ENCODE measurements at places on chromosomes 11 and 22. TPM values are rescaled to one million over a fixed set of nuclear protein-coding genes. Genes with fewer than 3 reads are reported as not detected.

TNNT3 gene
- not detected for total RNA-seq

THY1 gene
- not detected for total RNA-seq

MOGAT2 gene
- total RNA-seq: not detected

TUT1 gene
- total RNA-seq: 20.6 TPM

UBQLN3 gene
- total RNA-seq: not detected

CCS gene
- 56.8 TPM for total RNA-seq

GRCh38 chr22:38267086-38267485, 5.7 kb downstream of the TMEM184B start:
- no peak for DNase-seq
- no peak overlapping the region for H3K4me3 ChIP-seq
- H3K27me3 ChIP-seq: no peaks in the 10 kb centered on the region
- peaks cover 2% of the 10 kb centered on the region for H3K36me3 ChIP-seq
- no peak overlapping the region for H3K27ac ChIP-seq

- peak overlapping the region; percentile 97 for H3K27ac ChIP-seq
- no peaks in the 10 kb centered on the region for H3K36me3 ChIP-seq
- no peak for DNase-seq
- peak overlapping the region; percentile 26 for H3K4me3 ChIP-seq
- H3K4me1 ChIP-seq: peaks cover 23% of the 10 kb centered on the region
- H3K27me3 ChIP-seq: no peaks in the 10 kb centered on the region
Measured at GRCh38 chr22:36053242-36054147, 24.9 kb upstream of the RBFOX2 start.

DNA sequence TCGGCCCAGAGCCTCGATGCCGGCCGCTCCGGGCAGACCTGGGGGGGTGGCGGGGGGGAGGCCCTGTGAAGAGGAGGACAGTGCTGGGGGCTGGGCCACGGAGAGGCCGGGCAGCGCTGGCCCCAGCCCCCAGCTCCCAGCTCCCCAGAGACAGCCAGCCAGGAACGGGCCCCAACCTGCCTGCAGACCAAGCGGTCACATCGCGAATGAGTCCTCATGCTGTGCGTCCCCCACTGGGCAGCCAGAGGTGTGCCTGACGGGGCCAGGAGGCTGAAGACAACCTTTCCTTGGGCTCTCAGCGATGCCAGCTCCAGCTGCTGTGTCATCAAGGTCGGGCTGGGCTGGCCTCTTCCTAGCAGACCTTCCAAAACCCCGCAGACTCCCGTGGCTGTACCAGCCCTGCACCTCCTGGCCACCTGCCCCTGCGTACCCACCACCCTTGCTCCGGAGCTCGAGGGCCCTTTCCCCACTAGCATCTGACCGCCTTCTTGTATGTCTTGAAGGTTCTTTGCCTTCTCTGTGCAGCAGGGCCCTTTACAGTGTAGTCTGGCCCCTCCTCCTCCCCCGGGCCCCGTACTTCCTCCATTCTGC, 88.4 kb downstream of the CDKN1C start:
- no peaks in the 10 kb centered on the region for H3K4me1 ChIP-seq
- no peaks in the 10 kb centered on the region for H3K36me3 ChIP-seq
- no peak overlapping the region for H3K4me3 ChIP-seq
- no peaks in the 10 kb centered on the region for H3K27me3 ChIP-seq
- DNase-seq: no peak
- H3K27ac ChIP-seq: no peak overlapping the region

DNA sequence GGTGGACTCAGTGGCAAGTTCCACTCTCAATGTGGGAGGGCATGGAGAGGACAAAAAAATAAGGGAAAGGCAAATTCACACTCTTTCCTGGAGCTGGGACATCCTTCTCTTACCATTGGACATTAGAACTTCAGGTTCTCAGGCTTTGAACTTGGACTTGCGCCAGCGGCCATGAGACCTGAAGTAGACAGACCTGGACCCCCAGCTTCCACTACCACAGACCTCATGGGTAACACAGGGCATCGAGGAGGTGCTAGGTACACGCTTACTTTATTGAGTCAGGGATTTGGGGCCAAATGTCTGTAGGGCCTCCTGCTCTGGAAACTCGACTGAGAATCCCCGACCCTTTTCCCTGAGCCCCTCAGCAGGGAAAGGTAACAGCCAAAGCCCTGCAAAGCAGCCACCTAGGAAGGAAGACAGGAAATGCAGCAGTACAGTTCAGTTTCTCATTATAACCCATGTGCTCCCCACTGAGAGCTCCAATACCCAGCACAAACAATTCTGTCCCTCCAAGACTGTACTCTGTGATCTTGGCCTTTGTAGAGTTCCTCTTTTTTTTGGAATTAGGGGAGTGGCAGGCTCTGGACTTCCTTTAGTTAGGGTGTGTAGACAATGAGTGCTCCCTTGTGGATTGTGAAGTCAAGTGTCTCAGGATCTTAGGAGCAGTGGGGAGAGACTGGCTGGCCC, 5.7 kb downstream of the CHRNA10 start:
- H3K4me3 ChIP-seq: no peak overlapping the region
- DNase-seq: no peak
- H3K4me1 ChIP-seq: no peaks in the 10 kb centered on the region
- no peaks in the 10 kb centered on the region for H3K36me3 ChIP-seq
- no peak overlapping the region for H3K27ac ChIP-seq
- no peaks in the 10 kb centered on the region for H3K27me3 ChIP-seq

GRCh38 chr11:45475173-45475572, 189.0 kb upstream of the SYT13 start:
- no peaks in the 10 kb centered on the region for H3K36me3 ChIP-seq
- no peak overlapping the region for H3K4me3 ChIP-seq
- no peaks in the 10 kb centered on the region for H3K4me1 ChIP-seq
- no peak overlapping the region for H3K27ac ChIP-seq

GRCh38 chr11:46020084-46020599, 97.7 kb downstream of the LARGE2 start:
- H3K4me3 ChIP-seq: no peak overlapping the region
- 0 out of 2 replicates have a peak, but pooled peaks cover 3% of the 10 kb centered on the region for H3K4me1 ChIP-seq
- no peaks in the 10 kb centered on the region for H3K27me3 ChIP-seq

DNA sequence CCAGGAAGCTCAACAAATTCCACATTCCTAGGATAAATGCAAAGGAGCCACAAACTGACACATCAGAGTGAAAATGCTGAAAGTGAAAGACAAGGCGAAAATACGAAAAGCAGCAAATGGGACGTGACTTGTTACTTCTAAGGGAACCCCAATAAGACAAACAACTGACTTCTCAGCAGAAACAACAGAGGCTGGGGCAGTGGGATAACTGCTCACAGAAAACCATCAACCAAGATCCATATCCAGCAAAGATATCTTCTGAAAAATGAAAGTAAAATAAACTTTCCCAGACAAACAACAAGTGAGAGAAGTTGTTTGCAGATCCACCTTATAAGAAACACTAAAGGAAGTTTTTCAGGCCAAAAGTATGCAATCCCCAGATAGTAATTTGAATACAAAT, 72.1 kb downstream of the DGCR2 start:
- H3K36me3 ChIP-seq: peaks cover 19% of the 10 kb centered on the region
- DNase-seq: no peak

DNA sequence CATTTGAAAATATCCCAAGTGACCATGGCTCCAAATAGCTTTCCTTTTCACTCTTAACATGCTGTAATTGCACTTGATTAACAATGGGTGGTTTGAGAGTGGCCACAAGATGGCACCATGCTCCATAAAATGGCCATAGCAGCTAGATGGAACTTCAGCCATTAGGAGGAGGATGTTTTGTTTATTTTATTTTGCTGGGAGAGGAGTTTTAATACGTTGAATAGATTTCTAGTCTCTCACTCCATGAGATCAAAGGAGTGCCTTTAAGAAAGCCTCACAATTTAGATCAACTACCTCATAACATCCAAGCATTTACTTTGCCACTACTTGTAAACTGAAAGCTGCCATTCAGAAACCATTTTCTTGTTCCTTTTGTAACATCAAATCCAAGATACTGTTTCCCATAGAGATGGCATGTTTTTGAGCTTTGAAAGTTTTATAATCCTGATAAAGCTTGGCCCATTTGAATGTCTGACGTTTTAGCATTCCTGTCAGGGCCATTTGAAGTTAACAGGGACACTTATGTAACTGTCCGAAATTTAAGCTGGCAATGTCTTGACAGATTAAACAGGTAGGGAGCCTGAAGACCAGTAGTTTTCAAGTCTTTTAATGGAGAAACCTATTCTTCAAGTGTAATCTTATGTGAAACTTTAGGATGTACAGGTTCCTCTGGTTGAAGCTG, 4.7 kb downstream of the FEN1 start:
- no peak overlapping the region for H3K27ac ChIP-seq
- H3K27me3 ChIP-seq: no peaks in the 10 kb centered on the region
- no peak overlapping the region for H3K4me3 ChIP-seq
- H3K36me3 ChIP-seq: peaks cover 45% of the 10 kb centered on the region

DNA sequence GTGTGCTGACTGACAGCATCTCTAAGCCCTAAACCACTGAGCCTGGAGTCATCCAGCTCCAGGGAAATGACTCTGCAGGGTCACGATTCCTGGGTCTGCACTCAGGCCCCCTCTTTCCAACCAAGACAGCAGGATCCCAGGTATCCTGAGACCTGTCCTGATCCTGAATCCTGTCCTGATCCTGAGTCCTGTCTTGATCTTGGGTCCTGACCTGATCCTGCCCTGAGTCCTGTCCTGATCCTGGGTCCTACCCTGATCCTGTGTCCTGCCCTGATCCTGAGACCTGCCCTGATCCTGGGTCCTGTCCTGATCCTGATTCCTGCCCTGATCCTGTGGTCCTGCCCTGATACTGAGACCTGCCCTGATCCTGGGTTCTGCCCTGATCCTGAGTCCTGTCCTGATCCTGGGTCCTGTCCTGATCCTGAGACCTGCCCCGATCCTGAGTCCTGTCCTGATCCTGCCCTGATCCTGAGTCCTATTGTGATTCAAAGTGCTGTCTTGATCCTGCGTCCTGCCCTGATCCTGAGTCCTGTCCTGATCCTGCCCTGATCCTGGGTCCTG, 1.4 kb upstream of the KRTAP5-6 start:
- DNase-seq: no peak
- H3K4me3 ChIP-seq: no peak overlapping the region
- H3K36me3 ChIP-seq: no peaks in the 10 kb centered on the region
- no peaks in the 10 kb centered on the region for H3K27me3 ChIP-seq

DNA sequence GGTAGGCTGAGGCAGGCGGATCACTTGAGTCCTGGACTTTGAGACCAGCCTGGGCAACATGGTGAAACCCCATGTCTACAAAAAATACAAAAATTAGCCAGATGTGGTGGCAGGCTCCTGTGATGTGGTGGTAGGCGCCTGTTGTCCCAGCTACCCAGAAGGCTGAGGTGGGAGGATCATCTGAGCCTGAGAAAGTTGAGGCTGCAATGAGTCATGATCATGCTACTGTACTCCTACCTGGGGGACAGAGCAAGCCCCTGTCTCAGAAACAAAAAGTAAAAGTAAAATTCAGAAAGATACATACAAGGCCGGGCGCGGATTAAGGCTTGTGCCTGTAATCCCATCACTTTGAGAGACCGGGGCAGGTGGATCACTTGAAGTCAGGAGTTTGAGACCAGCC, 6.3 kb downstream of the LDHAL6A start:
- H3K4me1 ChIP-seq: peaks cover 10% of the 10 kb centered on the region
- DNase-seq: no peak
- H3K36me3 ChIP-seq: no peaks in the 10 kb centered on the region
- H3K27ac ChIP-seq: no peak overlapping the region
- H3K27me3 ChIP-seq: no peaks in the 10 kb centered on the region

Data from PC-3 (cell line).